ENCODE measurements at places on chromosomes 2 and 18.

GRCh38 chr18:45621061-45621511, 5.8 kb downstream of the SLC14A2 start:
- peak; percentile 55 for DNase-seq

DNA sequence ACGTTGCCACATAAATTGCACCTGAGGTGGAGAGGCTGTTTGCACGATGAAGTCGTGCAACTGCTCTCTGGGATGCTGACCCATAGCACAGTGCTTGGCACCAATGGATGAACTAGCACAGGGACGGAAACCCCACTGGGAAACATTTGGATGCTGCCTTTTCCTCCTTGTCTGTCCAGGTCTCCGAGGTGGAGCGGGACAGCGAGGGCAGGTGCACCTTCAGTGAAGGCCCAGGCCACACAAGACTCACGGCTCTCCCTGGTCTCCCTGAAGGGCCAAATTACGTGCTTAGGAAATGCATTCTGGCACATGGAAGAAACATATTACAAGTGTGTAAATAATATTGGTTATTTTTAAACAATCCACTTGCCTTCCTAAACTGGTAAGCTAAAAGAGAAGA, 70.3 kb downstream of the TPO start:
- no peak for DNase-seq

DNA sequence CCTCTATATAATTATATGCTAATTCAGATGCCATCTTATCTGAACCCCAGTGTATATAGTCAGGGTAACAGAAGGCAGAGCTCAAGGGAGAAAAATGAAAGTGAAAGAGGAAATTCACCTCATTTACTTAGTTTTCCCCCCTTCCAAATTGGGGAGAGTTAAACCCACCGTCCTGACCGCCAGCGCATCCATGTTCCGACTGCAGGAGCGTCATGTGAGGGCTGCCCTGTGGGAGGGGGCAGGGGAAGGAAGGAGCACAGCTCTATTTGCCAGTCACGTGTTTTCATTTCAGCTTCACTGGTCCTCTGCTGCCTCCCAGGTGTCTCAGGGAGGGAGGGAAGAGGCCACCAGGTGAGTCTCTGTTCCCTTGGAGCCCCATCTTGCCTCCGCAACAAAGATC, 13.2 kb downstream of the CNNM4 start:
- DNase-seq = peak; percentile 50

DNA sequence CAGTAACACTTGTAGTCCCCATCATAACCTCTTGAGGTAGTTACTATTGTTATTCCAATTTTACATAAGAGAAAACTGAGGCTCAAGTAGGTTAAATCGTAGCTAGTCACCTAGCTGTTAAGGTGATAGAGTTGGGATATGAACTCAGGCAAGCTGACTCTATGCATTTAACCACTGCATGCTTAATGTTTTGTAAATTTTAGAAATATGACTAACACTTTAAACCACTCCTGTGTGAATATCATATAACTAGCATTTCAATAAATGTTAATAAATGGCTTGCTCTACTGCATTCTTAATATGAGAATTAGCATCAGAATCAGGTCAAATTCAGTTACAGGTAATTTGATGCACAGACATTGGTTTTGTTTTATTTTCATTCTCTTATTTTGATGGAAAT, 35.6 kb upstream of the CREB1 start:
- no peak for DNase-seq

- no peak for DNase-seq
Observed at GRCh38 chr2:44638649-44639048, 276.9 kb downstream of the CAMKMT start.

DNA sequence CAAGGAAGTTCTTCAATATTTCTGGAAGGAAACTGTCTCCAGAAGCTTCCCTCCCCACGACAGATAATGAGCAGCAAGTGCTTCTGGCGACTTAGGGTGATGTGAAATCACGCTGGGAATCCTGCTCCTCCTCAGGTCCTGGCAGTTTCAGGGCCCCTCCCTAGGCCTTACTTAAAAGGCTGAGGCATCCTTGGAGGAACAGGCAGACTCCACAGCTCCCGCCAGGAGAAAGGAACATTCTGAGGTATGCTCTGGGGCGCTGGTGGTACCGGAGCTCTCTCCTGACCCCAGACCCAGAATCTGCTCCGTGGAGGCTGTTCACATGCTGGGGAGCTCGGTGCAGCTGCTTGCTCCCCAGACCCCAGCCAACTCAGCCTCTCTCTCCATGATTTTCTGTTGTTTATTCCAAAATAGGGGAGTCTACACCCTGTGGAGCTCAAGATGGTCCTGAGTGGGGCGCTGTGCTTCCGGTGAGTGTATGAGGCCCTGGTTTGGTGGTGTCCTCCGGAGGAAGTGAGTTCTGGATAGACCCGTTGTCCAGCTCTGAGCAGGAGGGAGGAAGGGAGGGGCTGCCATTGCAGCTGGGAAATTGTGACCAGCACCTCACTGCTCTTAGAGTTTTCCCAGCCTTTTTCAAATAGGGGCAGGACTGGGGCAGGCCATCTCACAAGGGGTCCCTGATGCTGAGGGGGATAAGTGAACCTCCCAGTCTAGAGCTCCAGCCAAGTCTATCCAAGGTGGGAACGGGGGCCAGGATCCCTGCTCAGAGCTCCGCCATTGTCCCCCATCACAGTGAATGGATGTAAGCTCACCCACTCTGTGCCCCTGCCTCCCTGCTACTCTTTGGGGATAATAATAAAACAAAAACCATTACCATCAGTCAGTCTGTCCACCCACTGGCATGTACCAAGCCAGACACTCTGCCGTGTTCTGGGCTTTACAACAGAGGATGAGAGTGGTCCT, at the start of gene IL36RN:
TSS of gene IL36RN (plus strand) at position 201 of the 963 bp plus-strand sequence. CDS start at position 442, 241 bp downstream.
- no peak for DNase-seq

DNA sequence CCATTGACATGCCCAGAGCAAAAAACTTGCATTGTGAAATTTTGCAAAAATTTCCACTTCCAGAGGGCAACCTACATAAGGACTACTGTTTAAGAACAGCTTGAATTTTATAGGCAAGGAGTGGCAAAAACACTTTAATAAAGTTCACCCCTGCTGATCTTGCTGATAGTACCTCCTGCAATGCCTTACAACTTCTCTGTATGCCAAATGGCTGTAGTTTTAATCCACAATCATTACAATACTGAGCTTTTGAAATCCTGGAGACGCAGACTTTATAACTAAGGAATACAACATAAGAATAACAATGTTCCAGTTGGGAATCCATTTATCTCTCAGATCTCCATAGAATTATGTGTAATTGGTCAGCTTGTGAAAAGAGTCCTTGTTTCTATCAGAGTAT, 247.5 kb downstream of the KCNJ3 start:
- no peak for DNase-seq

- DNase-seq = peak; percentile 59
Observed at GRCh38 chr2:168192839-168193616, 54.4 kb downstream of the STK39 start.

DNA sequence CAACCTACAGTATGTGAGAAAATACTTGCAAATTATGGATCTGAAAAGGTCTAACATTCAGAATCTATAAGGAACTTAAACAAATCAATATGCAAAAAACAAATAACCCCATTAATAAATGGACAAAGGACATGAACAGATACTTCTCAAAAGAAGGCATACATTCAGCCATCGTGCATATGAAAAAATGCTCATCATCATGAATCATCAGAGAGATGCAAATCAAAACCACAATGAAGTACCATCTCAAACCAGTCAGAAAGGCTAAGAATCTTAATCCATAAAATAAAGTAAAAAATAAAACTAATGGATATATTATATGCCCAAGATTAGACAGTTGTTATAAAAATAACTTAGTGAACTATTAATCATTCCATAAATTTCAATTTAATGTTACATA, 154.0 kb downstream of the CALCRL start:
- DNase-seq = no peak

DNA sequence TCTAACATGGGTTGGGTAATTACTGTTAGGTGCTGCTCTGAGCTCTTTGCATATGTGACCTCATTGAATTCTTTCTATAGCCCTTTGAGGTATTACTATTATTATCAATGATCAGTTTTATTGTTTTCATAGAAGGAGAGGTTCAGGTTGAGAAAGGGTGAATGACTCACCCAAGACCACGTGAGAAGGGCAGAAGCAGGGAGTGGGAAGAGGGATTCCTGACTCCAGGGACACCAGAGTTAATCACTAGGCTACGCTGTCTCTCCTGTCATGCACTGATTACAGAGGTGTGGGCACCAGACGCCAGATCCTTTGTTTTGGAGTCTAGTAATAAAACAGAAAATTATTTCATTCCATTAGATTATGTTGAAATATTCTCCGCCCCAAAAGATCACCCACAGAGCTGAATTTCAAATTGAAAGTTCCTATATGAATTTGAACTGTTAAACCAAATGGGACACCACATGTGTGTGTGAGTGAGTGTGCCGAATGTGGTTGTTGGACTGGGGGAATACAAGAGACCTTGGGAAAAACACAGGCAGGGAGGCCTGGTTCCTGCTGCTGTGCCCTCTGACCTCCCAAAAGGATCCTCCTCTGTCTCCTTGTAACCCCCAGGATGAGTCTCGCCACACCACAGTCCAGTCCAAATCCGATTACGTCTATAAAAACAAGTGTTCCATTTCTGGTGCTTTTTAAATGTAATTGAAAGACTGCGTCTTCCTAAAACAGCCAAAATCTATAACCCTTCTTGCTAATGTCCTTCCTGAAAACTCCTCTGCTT, 215.4 kb downstream of the ZNF521 start:
- no peak for DNase-seq

- no peak for DNase-seq
Observed at GRCh38 chr2:219661955-219662395, 34.5 kb downstream of the SLC4A3 start.

GRCh38 chr2:224173933-224174332, 134.8 kb upstream of the SERPINE2 start:
- no peak for DNase-seq

- peak; percentile 95 for DNase-seq
Observed at GRCh38 chr2:237674731-237675276, 47.4 kb downstream of the LRRFIP1 start.

GRCh38 chr2:190603374-190603773, 45.5 kb upstream of the NAB1 start:
- DNase-seq = no peak

GRCh38 chr2:200089040-200089755, 133.8 kb downstream of the MAIP1 start:
- no peak for DNase-seq

DNA sequence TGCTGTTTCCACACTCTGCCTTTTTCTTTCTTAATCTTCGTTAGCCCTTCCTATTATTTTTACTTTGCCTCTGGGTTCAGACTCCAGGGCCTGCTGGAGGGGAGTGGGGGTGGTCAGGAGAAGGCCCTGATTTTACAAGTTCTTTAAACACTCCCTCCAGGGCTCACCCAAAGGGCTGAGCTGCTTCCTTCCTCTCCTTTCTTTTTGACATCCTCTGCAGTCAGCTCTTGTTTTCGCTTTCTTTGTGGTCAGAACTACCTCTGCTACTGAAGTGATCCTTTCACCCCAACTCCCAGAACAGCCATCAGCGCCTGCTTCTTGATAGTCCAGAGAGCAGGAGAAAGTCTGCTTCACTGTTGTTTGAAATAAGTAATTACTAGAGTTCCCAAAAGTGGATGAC, 925.7 kb downstream of the EPHA4 start:
- no peak for DNase-seq

- DNase-seq = no peak
Observed at GRCh38 chr2:144471305-144472045, 48.4 kb downstream of the ZEB2 start.

GRCh38 chr2:221405521-221405920, 166.6 kb downstream of the EPHA4 start:
- DNase-seq = no peak

DNA sequence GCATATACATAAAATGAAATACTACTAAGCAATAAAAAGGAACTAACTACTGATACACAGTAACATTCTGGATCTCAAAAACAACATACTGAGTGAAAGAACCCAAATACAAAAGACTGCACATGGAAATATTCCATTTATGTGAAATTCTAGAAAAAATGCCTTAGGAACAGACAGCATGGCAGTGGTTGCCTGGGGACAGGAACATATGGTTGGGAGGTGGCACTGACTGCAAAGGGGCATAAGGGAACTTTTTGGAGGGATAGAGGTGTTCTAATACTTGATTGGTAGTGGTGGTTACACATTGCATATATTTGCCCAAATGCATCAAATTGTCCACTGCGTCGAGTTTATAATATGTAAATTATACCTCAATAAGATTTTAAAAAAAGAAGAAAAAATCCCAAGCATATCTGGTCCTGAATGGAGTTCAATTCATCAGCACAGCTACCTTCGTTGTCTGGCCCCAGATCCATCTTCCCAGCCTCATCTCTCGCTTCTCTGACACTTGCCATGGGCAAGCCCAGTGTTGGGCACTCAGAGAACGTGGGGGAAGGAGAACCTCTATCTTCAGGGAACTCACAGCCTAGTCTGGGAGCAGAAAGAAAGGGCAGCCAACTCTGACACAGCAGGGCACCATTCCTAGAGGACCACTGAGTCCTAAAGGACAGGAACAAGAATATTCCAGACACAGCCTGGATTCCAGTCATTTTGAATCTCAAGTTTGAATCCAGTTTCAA, 8.6 kb upstream of the SMAD4 start:
- no peak for DNase-seq

DNA sequence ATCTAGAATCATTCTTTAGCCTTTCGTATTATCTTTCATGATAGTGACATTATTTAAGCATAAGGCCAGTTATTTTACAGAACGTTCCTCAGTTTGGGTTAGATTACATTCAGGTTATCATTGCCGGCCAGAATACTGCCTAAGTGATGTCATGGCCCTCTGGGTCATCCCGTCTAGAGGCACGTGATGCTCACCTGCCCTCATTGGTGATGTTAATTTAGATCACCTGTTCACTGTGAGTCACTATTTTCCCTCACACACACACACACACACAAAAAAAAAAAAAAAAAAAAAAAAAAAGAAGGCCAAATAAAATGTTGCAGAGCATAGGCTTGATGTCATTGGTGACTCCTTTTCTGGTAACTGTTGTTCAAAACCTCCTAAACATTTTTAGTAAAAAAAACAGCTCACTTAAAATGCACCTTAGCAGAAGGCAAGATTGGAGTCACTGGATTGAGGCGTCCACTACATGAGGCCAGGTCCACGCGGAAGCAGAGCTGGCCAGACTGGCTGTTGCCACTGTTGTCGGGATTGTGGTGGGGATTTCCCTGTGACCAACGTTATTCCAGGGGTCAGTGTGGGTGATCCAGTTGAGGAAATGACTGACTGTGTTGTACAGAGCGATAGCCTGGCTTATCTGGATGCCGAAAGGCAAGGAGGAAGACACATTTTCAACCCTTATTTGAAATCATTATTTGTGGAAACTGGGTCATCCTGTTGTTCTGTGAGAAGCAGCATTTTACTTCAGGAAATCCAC, 52.1 kb upstream of the CNGA3 start:
- DNase-seq = no peak

GRCh38 chr18:8866679-8867078, 161.3 kb downstream of the MTCL1 start:
- DNase-seq = no peak

DNA sequence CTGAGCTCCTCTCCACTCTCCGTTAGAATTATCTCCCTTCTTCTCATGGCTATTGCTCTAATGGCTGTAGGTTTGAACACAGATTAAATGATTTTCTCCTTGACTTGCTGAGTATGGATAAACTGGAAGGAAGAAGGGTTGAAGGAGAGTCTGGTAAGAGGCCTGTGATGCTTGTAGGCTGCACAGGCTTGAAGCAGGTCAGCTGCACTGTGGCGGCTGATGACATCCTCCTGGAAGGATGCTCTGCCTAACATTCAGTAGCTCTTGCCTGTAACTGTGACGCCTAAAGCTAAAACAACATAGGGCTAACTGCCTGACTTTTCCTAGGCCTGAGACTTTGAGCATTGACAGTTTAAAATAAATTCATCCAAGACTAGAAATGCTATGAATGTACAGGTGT, 166.3 kb downstream of the MREG start:
- DNase-seq = no peak

GRCh38 chr18:52452427-52452826, 112.4 kb downstream of the DCC start:
- no peak for DNase-seq

Data from CD4-positive, alpha-beta T cell treated with Interleukin-2 at 100 ng/mL for 4 hours (primary cell).